ENCODE measurements at places on chromosomes 13 and 19.

DNA sequence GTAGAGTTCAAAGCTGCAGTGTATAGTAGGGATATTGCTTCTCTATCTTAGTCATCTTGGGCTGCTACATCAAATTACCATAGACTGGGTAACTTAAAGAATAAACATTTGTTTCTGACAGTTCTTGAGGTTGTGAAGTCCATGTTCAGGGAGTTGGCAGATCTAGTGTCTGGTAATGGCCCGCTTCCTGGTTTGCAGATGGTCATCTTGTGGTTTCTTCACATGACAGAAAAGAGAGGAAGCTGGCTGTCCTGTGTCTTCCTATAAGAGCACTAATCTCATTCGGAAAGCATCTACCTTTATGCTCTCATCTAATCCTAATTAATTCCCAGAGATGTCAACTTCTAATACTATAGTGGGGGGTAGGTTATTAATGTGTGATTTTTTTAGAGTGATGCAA is 6.2 kb downstream of the ZNF763 start:
- DNase-seq: no peak

DNA sequence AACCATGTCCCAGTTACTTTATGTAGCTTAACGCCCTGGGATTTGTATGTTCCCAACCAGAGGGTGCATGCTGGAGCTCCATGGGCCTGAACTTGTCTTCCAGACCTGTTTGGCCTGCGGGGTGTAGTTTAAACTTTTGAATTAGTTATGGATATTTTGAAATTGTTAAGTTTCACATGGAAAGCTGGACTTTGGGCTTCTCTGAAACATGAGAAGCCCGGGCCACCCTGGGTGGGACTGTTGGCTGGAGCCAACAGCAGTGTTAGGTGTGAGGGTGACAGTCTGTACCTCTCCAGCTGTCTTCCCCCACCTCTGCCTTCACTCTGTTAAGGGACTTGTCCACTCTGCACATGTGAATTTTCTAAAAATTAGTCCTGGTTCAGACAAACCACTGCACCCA is 1.6 kb downstream of the UBE2L5 start:
- no peak for DNase-seq

DNA sequence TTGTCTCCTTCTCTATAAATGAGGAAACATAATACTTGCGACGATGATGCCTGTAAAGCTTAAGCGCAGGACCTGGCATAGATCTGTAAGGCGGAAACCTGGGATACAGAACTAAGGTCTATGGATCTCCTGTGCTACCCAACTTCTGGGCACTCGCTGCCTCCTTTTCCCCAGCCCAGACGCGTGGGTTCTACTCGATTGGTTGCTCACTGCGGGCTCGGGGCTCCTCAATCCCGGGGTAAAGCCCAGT is 615 bp upstream of the PSMC4 start:
- peak; percentile 45 for DNase-seq

- peak; percentile 28 for DNase-seq
Measured at GRCh38 chr19:11887234-11887610, 360 bp upstream of the ZNF69 start.

- peak; percentile 59 for DNase-seq
Measured at GRCh38 chr19:41934849-41935374, 6.7 kb upstream of the ERFL start.

GRCh38 chr13:95367309-95367843 is 66.1 kb upstream of the ABCC4 start:
- DNase-seq: no peak

DNA sequence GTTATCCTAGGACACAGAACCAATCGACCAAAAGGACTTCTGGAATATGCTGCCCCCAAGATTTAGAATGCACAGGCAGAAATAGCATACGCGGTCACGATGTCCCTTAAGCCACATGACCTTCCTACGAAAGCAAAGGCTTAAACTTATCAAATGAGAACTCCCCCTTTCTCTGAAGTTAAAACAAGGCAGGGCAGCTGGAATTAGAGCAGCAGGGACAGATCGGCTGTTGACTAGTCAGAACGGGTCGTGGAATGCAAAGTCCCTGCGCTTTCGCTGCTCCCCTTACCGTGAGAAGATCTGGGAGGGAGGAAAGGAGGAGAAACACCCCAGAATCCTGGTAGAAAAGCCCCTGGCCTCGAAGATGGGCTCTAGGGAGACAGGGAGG is 799 bp upstream of the USPL1 start:
- DNase-seq: peak; percentile 96

DNA sequence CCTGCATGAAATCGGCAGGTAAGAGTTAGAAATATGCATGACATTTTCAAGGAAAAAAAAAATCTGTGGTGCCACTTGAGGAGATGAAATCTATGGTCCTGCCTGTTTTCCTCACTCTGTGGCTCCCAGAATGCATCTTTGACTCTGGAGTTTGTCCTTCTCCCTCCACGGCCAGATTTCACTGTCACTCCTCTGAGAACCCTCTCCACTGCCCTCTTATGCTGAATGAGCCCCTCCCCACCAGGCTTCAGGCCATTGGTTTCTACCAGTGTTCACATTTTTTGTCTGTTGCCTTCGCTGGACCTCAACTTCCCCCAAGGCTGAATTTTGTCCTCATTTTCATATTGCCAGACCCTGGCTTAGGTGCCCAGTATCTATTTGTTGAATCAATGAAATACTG is 235.0 kb downstream of the ZIC5 start:
- DNase-seq: no peak

DNA sequence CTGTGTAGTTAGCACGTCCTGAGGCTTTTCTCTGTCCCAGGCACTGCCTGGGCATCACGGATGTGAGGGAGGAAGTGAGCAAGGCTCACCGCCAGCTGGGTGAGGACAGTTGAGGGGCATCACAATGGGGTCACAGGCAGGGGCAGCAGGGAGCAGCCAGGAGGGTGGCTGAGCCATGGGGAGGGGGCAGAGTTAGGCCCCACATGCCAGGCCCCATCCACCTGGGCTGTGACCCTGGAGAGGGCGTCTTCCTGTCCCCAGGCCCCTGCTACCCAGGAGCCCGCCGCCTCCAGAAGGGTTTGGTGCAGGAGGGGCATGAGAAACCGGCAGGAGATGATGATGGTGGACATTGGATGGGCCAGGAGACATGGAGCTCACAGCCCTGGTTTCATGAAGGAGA is 56.8 kb upstream of the F7 start:
- DNase-seq: no peak

DNA sequence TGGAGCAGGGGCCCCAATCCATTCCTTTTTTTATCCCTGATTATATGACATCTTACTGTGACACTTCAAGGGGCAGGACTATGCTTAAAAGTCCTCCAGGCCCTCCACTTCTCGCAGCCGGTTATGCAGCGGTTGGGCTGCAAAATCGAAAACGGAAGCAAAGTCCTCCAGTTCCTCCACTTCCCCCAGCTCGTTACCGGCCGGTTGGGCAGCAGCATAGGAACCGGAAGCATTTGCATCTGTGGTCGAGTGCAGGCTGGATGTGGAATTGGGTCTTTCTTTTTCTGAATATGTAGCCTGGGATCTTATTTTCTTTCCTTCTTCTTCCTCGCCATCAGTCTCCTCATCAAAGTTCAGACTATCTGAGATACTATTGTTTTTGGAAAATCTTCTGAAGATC is 46.1 kb downstream of the OXGR1 start:
- DNase-seq: no peak

DNA sequence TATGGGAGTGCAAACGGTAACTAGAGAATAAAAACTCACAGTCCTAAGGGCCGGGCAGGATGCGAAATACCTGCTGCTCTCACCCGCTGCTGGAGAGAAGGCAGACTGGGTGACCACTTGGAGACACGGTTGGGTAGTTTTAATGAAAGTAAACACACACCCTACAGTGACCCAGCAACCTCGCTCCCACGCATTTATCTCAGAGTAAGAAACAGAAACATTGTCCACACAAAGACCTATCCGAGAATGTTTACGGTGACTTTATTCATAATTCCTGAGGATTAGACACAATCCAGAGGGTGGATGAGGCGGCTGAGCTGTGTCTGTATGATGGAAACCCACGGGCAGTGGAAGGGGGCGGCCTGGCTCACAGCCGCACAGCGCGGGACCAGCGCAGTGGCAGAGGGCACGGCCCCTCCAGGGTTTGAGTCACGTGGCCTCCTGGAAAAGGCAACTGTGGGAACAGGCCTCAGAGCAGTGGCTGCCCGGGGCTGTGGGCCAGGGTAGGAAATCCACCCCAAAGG is 73.5 kb upstream of the C13orf46 start:
- DNase-seq: peak; percentile 56

GRCh38 chr19:3275583-3276340 is 51.3 kb downstream of the CELF5 start:
- peak; percentile 84 for DNase-seq

GRCh38 chr13:110640591-110641029 is 25.3 kb downstream of the NAXD start:
- DNase-seq: peak; percentile 79

GRCh38 chr19:4645718-4646117 is 6.4 kb downstream of the TNFAIP8L1 start:
- DNase-seq: no peak

DNA sequence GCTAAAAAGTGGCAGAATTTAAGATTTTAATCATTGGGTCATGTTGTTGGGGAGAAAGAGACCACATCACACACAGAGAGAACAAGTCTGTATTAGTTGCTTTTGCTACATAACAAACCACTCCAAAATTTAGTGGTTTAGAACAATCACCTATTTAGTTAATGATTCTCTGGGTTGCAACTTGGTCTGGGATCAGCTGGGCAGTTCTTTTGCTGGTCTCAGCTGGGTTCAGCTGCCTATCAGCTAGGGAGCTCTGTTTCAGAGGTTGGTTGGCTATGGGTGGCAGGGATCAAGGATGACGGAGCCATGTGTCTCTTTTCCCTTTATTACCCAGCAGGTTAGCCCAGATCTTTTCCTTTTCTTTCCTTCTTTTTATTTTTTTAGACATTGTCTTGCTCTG is 8.9 kb downstream of the PINLYP start:
- no peak for DNase-seq

DNA sequence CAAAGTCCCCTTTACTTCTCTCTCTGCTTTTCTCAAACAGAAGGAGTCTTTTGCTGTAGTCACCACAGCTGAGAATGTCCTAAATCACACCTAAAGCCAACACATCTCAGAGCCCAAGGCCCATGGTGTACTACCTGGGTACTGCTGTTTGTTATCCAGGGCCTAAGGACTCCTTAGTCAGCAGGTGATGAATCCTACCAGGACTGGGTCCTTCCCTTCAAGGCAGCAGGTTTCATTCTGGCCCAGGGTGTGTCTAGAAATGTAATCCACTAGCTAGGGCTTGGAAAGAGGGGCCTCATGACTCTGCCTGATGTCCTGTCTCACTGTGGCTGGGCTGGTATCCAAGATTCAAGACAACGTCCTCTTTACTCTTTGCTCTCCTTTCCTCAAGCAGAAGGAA is 36.2 kb upstream of the ENOX1 start:
- peak; percentile 11 for DNase-seq

GRCh38 chr13:96822895-96823294 is 171.4 kb downstream of the OXGR1 start:
- peak; percentile 26 for DNase-seq

DNA sequence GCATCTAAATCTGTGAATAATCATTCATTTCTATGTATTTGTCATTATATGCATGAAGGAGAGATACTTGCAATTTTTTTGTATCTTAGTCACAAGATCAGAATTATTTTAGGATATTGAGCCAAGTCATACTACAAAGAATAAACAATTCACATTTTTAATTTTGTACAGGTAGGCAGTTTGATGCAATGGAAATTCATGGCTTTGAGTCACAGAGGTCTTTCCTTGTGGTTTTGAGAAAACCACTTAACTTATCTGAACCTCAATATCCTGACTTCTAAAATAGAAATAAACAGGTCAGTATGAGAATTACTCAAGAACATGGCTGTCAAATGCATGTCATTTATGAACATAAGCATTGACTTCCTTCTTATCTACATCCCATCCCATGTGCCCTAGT is 221.4 kb upstream of the SLC10A2 start:
- DNase-seq: peak; percentile 34

GRCh38 chr13:49814551-49815270 is 22.2 kb upstream of the KPNA3 start:
- DNase-seq: no peak

GRCh38 chr13:23695711-23696464 is 125.7 kb downstream of the TNFRSF19 start:
- DNase-seq: no peak

DNA sequence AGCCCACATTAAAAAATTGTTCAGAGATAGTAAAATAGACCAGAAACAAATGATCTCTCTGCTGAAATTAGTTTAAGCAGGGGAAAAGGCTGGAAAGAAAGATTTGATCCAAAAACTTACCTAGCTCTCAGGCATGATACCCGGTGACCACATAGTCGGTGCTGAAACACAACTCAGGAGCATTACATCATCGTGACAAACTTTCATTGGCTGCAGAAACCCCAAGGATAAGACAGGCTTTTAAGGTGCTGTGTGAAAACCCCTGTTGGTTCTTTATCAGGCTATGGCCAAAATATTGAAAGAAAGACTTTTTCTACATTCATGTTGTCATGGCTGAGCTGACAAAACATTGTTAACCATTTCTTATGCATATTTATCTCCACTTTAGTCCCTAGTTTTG is 171.7 kb upstream of the KLF12 start:
- no peak for DNase-seq

- no peak for DNase-seq
Measured at GRCh38 chr19:11209839-11210655, 12.7 kb upstream of the KANK2 start.

GRCh38 chr13:70964124-70964523 is 855.9 kb upstream of the KLHL1 start:
- DNase-seq: peak; percentile 34

GRCh38 chr19:10001899-10002298 is 8.4 kb downstream of the COL5A3 start:
- DNase-seq: peak; percentile 14

DNA sequence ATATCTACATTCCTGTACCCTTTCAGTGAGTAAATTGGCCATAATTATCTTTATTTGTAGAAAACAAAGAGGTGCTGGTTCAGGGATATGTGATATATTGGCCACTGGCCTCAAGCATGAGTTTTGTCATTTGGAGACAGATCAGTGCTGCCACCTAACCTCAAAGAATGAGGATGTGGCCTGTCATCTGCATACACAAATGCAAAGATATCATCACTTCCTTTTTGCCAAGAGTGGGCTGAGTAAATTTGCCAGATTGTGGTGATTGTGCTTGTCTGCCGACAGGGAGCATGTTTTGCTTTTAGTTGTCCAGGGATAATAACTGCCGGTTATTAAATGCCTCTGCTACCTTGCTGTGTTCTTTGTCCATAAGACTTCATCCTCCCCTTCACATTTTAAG is 44.2 kb downstream of the WASF3 start:
- peak; percentile 50 for DNase-seq

- no peak for DNase-seq
Measured at GRCh38 chr13:71082631-71083030, 784.4 kb downstream of the DACH1 start.

GRCh38 chr13:30486230-30487074 is 20.7 kb upstream of the HMGB1 start:
- no peak for DNase-seq

- DNase-seq: peak; percentile 66
Measured at GRCh38 chr13:39892721-39893685, 237.5 kb downstream of the COG6 start.

DNA sequence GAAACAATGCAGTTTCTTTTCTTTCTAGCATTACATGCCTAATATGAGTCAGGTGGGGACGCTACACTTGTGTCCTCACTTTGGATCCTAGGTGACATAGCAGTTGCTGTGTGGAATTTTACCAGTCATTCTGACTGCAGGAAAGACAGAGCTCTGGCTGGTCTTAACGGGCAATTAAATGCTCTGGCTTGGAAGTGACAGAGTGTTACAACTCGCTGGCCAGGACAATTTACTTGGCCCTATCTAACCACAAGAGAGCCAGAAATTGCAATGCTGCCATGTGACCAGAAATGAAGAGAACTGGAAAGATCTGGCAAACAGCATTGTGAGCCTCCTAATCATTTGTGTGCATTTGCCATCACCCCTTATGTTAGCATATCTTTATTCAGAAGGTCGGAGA is 351.1 kb downstream of the DCT start:
- DNase-seq: no peak
